Activated B cell treated with CpG ODN at 0.5 μM for 24 hours (primary cell): ENCODE measurements at places on chromosomes 3 and 15.

DNA sequence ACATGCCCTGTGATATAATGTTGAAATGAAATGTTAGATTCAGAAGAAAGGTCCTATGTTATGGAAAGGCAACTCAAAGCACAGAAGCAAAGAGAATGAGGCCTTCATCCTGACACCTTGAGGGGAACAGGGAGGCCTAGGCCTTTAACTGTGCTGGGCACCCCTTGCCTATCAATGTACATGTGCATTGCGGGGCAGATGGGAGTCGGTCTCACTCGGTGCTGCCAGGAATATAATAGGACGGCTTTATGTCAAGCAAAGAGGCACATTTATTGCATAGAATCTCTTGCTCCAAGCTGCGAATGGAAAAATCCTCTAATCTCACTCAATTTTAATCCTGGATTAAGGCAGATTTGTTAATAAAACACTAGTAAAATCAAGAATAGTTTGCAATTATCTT is 301.0 kb upstream of the SOX14 start:
- H3K4me3 ChIP-seq: no peak overlapping the region
- no peaks in the 10 kb centered on the region for H3K27me3 ChIP-seq
- H3K4me1 ChIP-seq: no peaks in the 10 kb centered on the region
- DNase-seq: no peak
- H3K36me3 ChIP-seq: no peaks in the 10 kb centered on the region
- H3K27ac ChIP-seq: no peak overlapping the region

- no peaks in the 10 kb centered on the region for H3K36me3 ChIP-seq
- H3K27ac ChIP-seq: no peak overlapping the region
- H3K4me3 ChIP-seq: no peak overlapping the region
- DNase-seq: no peak
Measured at GRCh38 chr3:5427938-5428337, 240.4 kb downstream of the EDEM1 start.

- no peak for DNase-seq
- H3K4me3 ChIP-seq: no peak overlapping the region
- peaks cover 78% of the 10 kb centered on the region for H3K4me1 ChIP-seq
Measured at GRCh38 chr3:194099215-194099614, 36.7 kb upstream of the HES1 start.

GRCh38 chr15:39403640-39404117 is 177.2 kb upstream of the THBS1 start:
- no peak overlapping the region for H3K4me3 ChIP-seq
- no peaks in the 10 kb centered on the region for H3K4me1 ChIP-seq

DNA sequence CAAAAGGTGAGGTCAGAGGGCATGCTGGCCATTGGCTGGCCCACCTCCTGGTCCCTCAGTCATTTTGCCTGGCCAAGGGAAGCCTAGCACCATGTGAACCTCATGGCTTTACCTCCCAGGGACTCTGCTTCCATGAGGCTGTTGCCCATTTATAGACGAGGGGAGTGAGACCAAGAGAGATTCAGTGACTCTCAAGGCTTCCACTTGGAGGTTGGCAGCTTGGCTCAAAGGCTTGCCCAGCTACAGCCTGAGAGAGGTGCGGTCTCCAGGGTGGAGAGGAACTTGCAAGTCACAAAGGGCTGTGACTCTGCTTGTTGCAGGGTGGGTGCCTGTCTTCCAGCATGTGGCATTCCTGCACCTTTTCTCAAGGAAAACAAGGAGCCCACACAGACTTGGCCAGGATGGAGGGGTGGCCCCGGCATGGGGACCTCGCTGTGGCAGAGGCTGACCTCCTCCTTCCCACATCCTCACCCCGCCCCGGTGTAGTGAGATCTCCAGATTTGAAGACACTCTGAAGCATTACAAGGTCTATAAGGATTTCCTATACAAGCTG is 24.5 kb downstream of the CFAP100 start:
- H3K27me3 ChIP-seq: peaks cover 11% of the 10 kb centered on the region
- H3K4me1 ChIP-seq: peaks cover 2% of the 10 kb centered on the region
- H3K27ac ChIP-seq: no peak overlapping the region
- no peak for DNase-seq
- H3K36me3 ChIP-seq: no peaks in the 10 kb centered on the region

DNA sequence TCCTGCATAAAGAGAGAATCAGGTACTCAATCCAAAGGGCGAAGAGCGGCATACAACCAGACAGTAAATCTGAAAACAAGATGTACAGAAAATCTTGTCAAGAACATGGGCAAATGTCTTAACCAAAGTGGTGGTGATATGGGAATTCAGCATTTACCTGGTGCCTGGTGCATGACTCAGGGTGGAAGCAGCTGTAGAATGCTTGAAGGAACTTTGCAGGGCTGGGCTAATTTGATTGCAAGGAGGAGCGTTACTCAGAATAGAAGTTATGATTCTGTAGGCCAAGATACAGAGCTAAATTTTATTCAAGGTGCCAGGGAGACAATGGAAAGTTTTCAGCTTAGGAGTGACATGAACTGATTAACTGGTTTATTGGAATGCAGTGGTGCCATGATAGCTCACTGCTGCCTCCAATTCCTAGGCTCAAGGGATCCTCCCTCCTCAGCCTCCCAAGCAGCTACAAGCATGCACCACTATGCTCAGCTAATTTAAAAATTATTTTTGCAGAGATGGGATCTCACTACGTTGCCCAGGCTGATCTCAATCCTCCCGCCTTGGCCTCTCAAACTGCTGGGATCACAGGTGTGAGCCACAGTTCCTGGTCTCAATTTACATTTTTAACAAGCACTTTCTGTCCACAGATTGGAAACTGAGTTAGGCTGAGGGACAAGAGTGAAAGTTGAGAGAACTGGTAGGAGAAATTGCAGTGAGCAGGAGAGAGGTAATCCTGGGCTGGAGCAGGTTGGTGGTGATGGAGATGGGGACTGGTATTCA is 91.5 kb upstream of the TBC1D5 start:
- H3K36me3 ChIP-seq: no peaks in the 10 kb centered on the region
- no peak overlapping the region for H3K27ac ChIP-seq
- no peaks in the 10 kb centered on the region for H3K27me3 ChIP-seq
- no peak overlapping the region for H3K4me3 ChIP-seq
- H3K4me1 ChIP-seq: no peaks in the 10 kb centered on the region

GRCh38 chr3:31116651-31117050 is 222.2 kb upstream of the GADL1 start:
- no peak overlapping the region for H3K27ac ChIP-seq
- no peak for DNase-seq
- H3K4me1 ChIP-seq: no peaks in the 10 kb centered on the region
- no peaks in the 10 kb centered on the region for H3K27me3 ChIP-seq
- no peak overlapping the region for H3K4me3 ChIP-seq
- H3K36me3 ChIP-seq: no peaks in the 10 kb centered on the region

GRCh38 chr15:66747886-66748707 is 46.1 kb downstream of the SMAD6 start:
- no peak overlapping the region for H3K27ac ChIP-seq
- H3K4me1 ChIP-seq: no peaks in the 10 kb centered on the region
- peaks cover 2% of the 10 kb centered on the region for H3K27me3 ChIP-seq
- no peaks in the 10 kb centered on the region for H3K36me3 ChIP-seq
- no peak for DNase-seq
- H3K4me3 ChIP-seq: no peak overlapping the region

- no peaks in the 10 kb centered on the region for H3K36me3 ChIP-seq
- H3K27ac ChIP-seq: no peak overlapping the region
- DNase-seq: no peak
- no peak overlapping the region for H3K4me3 ChIP-seq
- H3K4me1 ChIP-seq: no peaks in the 10 kb centered on the region
- H3K27me3 ChIP-seq: peaks cover 3% of the 10 kb centered on the region
Measured at GRCh38 chr15:80462111-80462510, 57.9 kb downstream of the ARNT2 start.

GRCh38 chr15:26038693-26039092 is 175.6 kb upstream of the ATP10A start:
- H3K36me3 ChIP-seq: no peaks in the 10 kb centered on the region
- DNase-seq: no peak
- H3K4me3 ChIP-seq: no peak overlapping the region
- H3K27me3 ChIP-seq: peaks cover 11% of the 10 kb centered on the region

DNA sequence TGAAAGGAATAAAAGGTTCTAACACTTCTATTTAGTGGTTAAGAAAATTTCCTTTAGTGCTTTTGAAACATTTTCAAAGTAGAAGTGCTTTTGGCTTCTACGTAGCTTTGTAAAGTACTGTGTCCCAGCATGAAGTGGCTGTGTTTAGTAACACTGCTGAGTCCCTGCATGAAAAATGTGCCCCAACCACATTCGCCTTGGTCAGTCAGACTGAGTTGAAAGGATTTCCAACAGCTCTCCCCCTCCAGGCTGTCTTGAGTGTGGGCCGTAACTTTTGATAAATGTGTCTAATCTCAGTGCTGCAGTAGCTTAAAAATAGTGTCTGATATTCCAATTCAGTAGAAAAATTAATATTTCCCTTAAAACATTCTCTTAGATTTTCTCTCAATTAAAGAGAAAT is 115.0 kb downstream of the NR1D2 start:
- H3K27ac ChIP-seq: no peak overlapping the region
- H3K27me3 ChIP-seq: peaks cover 13% of the 10 kb centered on the region
- H3K4me3 ChIP-seq: no peak overlapping the region
- DNase-seq: no peak
- no peaks in the 10 kb centered on the region for H3K4me1 ChIP-seq

GRCh38 chr15:68419301-68420175 is 12.4 kb downstream of the ITGA11 start:
- peaks cover 3% of the 10 kb centered on the region for H3K27me3 ChIP-seq
- H3K27ac ChIP-seq: no peak overlapping the region
- no peaks in the 10 kb centered on the region for H3K36me3 ChIP-seq
- H3K4me3 ChIP-seq: no peak overlapping the region
- DNase-seq: peak; percentile 1

DNA sequence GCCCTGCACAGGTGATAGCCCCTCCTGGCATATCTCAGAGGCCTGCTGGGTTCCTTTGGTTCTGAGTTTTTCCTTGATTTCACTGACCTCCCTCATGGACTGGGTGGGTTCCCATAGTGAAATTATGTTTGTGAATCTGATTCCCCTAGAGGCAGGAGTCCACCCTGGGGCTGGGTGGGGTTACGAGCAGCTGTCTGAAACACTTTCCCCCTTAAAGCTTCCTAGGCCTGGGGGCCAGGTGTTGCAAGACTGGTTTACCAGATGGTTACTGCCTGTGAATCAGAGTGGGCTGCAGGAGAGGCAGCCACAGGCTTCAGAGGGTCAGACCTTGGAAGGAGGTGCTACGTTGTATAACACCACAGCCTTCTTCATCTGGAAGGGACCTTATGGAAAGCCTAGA is 34.3 kb downstream of the IL20RB start:
- no peaks in the 10 kb centered on the region for H3K4me1 ChIP-seq
- no peaks in the 10 kb centered on the region for H3K27me3 ChIP-seq
- H3K27ac ChIP-seq: no peak overlapping the region
- DNase-seq: no peak

DNA sequence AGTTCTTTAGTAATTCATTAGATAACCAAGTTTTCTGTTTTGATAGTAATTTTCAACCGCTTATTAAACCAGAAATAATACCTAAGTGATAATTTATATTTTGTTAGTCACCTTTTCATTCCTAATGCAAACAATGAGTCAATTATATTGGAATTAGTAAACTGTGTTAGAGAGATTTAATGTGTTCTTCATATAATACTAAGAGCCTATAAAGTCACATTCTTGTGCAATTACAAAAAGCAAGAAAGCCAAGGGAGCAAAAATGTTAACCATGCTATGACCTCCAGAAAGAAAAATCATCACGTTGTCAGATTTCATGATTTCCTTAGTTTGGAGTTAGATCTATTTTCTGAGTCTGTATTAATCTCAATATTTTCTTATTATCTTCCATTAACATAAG is 108.8 kb upstream of the SAMMSON start:
- no peak overlapping the region for H3K27ac ChIP-seq
- H3K4me3 ChIP-seq: no peak overlapping the region
- no peak for DNase-seq
- no peaks in the 10 kb centered on the region for H3K27me3 ChIP-seq

DNA sequence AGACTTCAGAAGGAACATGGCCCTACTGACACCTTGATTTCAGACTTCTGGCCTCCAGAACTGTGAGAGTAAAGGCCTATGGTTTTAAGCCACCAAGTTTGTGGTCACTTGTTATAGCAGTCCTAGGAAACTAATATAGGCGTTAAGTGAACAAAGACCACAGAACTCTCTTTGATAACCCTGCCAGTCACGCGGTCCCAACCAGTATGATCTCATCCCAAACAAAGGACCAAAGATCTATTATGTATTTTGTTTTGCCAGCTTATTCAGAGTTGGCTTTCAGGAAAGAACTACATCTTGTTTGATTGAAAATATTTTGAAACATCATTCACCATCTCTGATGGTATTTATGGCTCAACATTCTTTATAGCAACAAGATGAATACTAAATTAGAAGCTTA is 294.4 kb upstream of the SLCO3A1 start:
- H3K27me3 ChIP-seq: no peaks in the 10 kb centered on the region
- no peak overlapping the region for H3K4me3 ChIP-seq
- H3K27ac ChIP-seq: no peak overlapping the region
- H3K36me3 ChIP-seq: no peaks in the 10 kb centered on the region
- H3K4me1 ChIP-seq: no peaks in the 10 kb centered on the region

DNA sequence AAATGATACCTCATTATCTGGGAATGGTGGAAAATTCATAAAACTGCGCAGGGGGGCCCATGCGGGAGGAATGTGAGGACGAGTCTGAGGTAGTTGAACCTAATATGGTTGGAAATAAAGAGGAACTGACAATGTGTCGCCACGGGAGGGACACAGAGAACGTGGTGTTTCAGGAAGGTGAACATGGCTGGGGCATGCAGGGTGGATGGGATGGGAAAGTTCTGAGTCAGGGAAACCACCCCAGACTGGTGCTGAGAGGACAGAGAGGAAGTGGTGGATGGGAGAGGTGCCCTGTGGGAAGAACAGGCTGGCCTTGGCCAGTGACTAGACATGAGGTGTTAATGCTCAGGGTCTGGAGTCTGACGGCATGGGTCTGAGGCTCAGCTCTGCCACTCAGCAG is 137.1 kb upstream of the WNT5A start:
- H3K27ac ChIP-seq: no peak overlapping the region
- H3K27me3 ChIP-seq: peaks cover 3% of the 10 kb centered on the region
- no peak for DNase-seq

- H3K4me3 ChIP-seq: peak overlapping the region; percentile 92
- peaks cover 17% of the 10 kb centered on the region for H3K36me3 ChIP-seq
- H3K27ac ChIP-seq: peak overlapping the region; percentile 94
- no peak for DNase-seq
- H3K27me3 ChIP-seq: no peaks in the 10 kb centered on the region
Measured at GRCh38 chr3:71305231-71306206, 278.0 kb downstream of the FOXP1 start.

- no peak for DNase-seq
- H3K27ac ChIP-seq: no peak overlapping the region
- H3K4me1 ChIP-seq: no peaks in the 10 kb centered on the region
- no peak overlapping the region for H3K4me3 ChIP-seq
- peaks cover 2% of the 10 kb centered on the region for H3K27me3 ChIP-seq
Measured at GRCh38 chr15:62456011-62456920, 291.2 kb upstream of the C2CD4B start.

DNA sequence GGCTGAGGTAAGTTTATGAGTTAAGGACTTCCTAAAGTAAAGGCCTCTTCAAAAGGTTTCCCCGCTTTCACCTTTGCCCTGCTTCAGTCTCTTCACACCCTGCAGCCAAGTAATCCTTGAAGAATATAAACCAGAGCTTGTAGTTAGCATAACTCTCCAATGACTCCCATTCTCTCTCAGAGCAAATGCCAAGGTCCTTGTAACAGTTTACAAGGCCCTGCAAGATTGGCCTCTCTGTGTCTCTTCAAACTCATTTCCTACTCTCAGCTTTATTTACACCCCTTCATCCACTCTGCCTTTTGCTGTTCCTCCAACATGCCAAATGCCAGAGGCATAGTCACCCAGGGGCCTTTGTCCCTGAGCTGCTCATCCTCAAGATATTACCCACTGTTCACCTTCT is 60.5 kb upstream of the MME start:
- no peak overlapping the region for H3K27ac ChIP-seq
- no peak overlapping the region for H3K4me3 ChIP-seq
- DNase-seq: no peak
- no peaks in the 10 kb centered on the region for H3K36me3 ChIP-seq
- no peaks in the 10 kb centered on the region for H3K27me3 ChIP-seq
